Jurkat, Clone E6-1 (cell line): ENCODE measurements at places on chromosomes 7 and 10.
A peak's percentile ranks its signal among the peaks of the same experiment; 100 is the strongest.

DNA sequence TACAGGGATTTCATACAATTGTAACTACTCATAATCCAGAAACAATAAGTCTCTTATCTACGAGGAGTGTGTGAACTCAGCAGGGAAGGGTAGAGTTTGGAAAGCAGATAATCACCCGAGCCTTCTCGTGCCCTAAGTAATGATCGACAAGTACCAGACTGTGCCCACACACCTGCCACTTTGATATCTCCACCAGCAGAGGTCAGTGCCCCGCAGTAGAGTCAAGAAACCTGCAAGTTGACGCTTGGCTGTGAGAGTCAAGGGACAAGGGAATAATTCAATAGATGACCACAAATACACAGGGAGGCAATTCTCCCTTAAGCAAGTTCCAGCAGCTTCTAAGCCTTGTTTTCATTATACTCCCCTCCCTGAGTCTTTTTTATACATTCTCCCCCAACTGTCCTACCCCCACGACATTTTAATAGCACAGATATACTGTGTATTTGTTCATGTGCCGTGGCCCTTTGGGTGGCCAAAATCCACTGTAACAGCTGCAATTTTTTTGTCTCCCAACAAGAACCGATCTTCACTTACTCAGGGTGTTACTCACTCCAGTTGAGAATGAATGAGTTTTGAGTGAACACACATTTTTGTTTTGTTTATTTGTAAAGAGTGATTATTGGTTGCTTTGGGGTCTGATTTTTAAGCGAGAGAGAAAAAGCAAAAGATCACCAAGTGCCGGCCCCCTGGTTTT, 106.9 kb upstream of the RHEB start:
- DNase-seq, result peak; percentile 19

GRCh38 chr7:130322615-130323014, 22.0 kb upstream of the CPA5 start:
- DNase-seq, result no peak

DNA sequence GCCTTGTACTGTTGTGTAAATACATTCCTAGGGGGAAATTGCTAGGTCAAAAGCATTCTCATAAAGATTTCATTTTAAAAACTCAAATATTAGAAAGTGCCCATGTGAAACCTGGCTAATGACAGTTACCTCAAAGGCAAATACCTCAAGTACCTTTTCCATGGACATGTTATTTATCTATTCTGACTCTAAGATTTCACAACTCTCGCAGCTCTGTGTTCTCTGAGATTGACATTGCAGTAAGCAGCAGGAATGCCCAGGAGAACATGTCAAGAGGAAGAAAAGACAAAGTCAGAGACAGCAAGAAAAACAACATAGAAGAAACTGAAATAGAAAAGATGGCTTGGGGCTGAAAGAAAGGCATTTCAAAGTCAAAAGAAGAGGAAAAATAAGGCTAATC, 187.4 kb downstream of the CYP26A1 start:
- no peak for DNase-seq

GRCh38 chr7:108045669-108046068, 42.7 kb upstream of the LAMB1 start:
- no peak for DNase-seq

GRCh38 chr10:71143170-71143569, 69.2 kb upstream of the UNC5B start:
- DNase-seq, result no peak

DNA sequence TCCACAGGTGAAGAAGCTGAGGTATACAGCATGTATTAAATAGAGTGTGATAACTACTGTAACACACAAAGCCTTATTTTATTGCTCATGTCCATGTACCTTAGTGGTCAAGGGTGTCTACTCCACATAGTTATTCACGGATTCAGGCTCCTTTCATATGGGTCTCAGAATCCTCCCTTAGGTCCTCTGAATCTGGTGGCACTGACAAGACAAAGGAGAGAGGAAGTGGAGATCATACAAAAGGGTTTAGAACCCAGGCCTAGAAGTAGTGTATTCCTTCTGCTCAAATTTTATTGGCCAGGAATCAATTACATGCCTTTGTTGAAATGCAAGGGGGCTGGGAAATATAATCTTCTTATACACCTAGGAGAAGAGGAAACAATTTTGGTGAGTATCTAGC, 164.6 kb downstream of the PTEN start:
- no peak for DNase-seq

DNA sequence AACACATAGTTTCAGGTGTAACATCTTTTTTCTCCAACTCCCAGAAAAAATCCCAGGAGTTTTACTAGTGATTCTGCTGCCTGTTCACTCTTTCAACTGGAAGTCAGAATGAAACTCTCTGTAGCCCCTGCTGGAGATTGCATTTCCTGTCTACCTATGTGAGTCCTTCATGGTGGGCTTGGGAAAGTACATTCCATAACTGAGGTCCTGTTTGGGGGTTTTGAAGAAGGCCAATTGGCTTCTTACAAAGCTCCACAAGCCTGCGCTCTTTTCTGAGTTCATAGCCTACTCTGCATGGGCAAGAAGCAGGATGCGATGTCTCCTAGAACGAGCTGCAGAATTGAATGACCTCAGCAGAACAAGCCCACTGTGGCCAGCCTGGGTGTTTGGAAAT, 86.7 kb downstream of the LYZL2 start:
- DNase-seq, result no peak

- no peak for DNase-seq
Observed at GRCh38 chr7:107165341-107165740, 3.5 kb upstream of the HBP1 start.

DNA sequence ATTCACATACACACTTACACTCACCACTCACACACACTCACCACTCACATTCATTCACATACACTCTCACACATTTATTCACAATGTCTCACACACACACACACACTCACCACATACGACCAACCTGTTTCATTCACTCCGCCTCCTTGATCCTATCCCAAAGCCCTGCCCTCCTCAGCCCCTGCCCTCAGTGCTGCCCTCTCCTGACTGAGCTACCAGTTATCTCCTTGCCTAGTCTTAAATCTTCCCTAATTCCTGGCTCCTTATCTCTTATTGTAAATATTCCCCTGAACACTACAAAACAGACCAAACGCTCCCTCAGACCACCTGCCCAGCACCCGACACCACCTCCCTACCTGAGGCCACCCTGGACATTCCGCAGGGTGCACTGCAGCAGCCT, 26.1 kb upstream of the C10orf120 start:
- no peak for DNase-seq
